Stimulated activated CD4-positive, alpha-beta T cell treated with anti-CD3 and anti-CD28 coated beads, Interleukin-1b, Interleukin-23, amount 100 ng/mL, for 48 hours (primary cell): ENCODE measurements at places on chromosomes 6 and 20.

DNA sequence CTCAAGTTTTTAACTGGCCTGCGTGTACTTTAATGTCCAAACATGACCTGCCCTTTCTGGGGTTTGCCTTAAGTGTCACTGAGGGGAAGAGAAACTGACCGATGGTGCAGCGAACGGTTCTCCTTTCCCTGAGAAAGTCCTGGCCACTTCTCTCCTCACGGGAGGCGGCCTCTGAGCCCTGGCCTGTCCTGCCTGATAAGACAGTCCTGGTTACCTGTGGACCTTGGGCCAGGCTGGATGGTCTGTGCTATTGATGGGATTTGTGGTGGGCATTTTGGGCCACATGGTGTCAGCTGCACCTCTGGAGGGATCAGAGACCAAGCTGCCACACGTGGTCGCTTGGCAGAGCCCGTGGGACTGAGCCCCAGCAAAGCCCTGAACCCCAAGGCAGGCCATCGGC is 11.6 kb upstream of the NTSR1 start:
- no peak for DNase-seq

GRCh38 chr20:58740356-58741308 is 48.0 kb downstream of the NPEPL1 start:
- no peak for DNase-seq

DNA sequence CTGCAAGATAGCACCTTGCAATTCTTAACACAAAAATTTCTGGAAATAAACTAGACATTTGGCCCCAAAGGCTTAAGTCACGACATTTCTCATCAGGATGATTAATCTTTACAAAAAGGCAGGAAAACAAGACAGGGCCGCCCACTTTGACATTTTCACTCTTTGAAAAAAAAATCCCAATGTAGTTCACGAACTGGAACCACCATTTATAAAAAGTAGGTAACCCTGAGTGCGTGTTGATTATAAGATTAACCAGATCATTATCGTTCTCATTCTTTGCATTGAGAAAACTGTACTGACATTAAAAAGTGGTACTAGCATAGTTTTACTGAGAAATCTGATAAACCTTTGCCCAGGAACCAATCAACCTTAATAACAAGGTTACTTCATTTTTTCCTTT is 108.8 kb downstream of the HUS1B start:
- DNase-seq, result no peak

- DNase-seq, result no peak
These were observed 36.5 kb downstream of the CDH26 start for GRCh38 chr20:59994697-59995122.

GRCh38 chr6:14816116-14816859 is 429.6 kb upstream of the JARID2 start:
- no peak for DNase-seq

- DNase-seq, result no peak
These were observed 103.3 kb downstream of the ANKS1A start for GRCh38 chr6:34992376-34992775.

DNA sequence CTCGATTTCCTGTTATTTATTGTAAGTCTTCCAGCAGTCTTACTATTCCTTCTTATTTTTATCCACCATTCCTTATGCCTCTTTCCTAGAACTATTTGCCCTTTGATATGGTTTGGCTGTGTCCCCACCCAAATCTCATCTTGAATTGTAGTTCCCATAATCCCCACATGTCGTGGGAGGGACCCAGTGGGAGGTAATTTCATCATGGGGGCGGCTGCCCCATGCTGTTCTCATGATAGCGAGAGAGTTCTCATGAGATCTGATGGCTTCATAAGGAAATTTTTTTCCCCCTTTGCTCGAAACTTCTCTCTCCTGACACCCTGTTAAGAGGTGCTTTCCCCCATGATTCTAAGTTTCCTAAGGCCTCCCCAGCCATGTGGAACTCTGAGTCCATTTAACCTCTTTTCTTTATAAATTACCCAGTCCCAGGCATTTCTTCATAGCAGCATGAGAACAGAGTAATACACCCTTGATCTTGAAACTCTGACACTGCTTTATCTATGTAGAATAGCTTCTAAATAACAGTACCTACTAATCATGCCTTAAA is 48.8 kb downstream of the PLN start:
- DNase-seq, result no peak

- peak; percentile 35 for DNase-seq
These were observed 21.4 kb upstream of the TRAM2 start for GRCh38 chr6:52598123-52598823.

DNA sequence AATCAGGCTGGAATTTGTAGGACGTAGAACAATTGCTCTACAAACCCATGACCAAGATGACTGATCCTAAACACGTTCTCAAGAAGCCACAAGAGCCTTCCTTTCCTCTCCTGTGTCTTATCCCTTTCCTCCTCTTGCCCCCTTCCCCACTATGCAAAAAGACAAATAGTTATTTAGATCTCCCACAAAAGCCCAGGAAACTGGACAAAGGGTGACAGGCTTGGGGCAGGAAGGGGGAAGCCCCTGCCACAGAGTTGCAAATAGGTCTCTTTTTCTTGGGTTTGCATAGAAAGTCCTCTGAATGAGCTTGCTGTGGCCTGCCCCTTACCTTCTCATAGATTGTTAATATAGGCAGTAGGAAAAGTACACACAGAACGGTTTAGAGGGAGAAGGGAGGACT is 377.1 kb upstream of the BTBD3 start:
- DNase-seq, result no peak

DNA sequence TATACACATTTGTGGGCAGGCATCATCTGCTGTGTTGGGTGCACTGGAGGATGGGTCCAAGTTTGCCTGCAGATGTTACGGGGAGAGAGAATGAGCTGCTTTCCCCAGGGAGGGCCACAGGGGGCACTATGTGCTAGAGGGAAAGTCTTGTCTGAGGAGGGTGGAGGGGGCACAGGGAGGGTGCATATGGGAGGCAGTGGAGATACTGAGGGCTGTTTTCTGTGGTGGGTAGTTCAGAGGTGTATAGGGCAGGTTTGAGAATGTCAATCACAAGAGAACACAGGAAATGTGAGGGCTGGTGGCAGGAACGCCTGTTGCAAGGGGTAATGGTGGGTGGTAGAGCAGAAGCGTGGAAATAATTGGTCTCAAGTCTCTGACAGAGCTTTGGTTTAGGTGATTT is 7.7 kb upstream of the PTPRA start:
- peak; percentile 62 for DNase-seq
